ENCODE measurements at places on chromosomes 12 and 14.

GRCh38 chr14:96986256-96987085 is 189.3 kb downstream of the VRK1 start:
- DNase-seq = no peak

DNA sequence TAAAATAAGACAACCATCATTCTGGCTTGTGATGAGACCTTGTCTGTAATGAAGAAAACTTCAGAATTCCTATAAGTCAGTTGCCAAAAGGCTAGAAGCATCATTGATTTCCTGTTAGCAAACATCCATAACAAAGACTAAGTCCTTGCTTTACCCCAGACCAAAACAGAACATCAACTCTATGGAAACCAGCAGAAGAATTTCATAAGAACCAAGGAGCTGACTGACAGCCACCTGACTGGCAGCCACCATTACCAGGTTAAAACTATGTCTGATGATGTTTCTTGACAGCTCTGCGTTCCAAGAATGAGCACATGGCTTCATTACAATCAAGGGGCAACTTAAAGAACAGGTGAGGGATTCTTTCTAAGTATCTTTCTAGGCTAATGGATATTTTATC is 29.3 kb downstream of the HECTD4 start:
- no peak for DNase-seq

DNA sequence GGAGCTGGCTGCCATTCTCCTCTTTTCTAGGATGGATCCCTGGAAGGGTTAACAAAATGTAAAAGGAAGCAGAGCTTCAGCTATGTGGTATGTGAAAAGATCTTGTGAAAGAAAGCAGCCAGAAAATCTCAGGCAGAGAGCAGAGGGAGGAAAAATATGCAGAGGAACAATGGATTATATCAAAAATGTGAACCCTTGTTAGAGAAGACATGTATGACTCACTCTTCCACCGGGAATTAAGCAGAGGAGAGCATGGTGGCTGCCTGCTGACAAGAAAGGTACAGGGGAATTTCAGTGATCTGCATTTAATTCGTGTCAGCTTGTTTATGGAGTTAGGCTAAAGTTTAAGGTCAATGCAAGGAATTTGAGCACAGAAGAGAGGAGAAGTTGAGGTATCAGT is 46.3 kb downstream of the KCNA1 start:
- DNase-seq = no peak

DNA sequence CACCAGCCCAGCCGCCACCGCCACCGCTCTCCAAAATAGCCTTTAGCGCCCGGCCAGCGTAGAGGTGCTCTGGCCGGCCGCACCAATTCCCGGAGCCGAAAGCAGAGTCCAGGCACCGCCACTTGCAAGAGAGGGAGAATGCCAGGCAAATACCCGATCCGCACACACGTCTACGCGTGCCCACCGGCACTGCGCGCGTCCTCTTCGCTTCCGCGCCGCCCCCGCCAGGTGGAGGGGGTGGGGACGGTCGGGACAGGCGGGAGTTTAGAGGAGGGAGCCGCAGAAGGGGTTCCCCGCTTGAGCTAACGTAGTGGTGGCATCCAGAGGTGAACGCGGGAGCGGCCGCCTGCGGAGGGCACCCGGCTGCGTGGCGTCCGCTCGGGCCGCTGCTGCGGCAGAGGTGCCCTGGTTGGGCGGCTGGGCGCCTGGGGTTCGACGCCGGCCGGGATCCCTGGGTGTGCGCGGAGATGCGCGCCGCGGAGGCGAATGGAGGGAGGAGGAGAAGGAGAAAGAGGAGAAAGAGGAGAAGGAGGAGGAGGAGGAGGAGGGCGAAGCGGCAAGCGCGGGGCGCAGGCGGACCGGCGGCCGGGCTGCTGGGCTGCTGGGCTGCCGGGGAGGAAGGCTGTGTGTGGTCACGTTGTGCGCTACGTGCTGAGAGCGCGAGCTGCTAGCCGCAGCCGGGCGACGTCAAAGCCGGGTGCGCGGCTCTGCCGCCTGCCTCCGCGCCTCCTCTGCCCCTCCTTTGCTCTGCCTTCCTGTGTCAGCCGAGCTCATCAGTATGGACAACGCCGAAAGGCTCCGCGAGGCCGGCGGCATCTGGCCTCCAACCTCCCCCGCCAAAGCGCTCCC is at the start of gene MDGA2:
Gene MDGA2, minus strand, starts transcription at position 140 of the 849 bp plus-strand sequence.
- DNase-seq = peak; percentile 1

DNA sequence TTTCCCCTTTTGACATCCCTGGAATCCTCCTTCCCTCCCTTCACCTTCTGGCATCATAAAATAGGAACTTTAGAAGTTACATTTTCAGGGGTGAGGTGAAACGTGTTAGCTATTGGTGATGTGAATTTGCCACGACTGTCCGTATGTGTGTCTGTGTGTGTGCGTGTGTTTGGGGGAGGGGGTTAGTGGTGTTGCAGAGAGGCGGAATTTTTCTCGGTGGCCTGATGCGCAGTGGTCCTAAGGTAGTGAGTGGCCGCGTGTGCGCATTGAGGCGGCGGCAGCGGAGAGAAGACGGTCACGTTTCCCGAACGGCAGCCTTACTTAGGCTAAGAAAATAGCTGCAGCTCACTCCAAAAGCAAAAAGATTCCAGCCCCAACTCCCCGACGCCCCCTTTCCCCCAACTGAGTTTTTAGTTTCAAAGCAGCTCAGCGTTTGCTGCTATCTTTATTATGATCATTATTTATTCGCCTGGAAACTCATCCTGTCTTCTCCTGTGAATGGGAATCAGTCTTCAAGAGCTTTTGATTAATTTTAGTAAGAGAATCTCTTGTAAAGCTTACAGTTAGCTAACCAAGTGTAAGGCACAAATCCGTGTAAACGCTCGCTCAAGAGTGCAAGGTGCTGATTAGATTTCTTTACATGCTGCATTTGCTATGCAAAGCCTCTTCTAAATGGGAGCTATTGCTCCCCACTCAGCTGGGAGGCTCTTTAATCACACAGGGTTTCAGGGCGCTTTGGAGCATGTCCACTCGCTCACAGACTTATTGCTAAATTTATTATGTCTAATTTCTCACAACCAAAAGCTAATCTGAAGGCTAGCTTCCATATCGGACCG is 4.7 kb downstream of the FLRT2 start:
- no peak for DNase-seq

DNA sequence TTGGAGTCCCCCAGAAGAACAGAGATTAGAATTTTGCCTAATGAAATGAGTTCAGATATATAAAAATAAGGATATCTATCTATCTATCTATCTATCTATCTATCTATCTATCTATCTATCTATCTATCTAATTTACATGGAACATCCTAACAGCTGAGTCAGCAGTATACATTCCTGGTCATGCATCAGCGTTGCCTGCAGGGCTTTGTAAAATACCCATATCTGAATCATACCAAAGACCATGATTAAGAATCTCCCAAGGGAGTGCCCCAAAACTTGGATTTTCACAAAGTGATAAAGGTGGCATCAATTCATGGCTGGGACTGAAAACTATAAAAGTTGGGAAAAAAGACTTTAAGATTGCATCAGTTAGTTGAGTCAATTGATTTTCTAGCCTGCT is 32.7 kb upstream of the SYT10 start:
- DNase-seq = no peak

DNA sequence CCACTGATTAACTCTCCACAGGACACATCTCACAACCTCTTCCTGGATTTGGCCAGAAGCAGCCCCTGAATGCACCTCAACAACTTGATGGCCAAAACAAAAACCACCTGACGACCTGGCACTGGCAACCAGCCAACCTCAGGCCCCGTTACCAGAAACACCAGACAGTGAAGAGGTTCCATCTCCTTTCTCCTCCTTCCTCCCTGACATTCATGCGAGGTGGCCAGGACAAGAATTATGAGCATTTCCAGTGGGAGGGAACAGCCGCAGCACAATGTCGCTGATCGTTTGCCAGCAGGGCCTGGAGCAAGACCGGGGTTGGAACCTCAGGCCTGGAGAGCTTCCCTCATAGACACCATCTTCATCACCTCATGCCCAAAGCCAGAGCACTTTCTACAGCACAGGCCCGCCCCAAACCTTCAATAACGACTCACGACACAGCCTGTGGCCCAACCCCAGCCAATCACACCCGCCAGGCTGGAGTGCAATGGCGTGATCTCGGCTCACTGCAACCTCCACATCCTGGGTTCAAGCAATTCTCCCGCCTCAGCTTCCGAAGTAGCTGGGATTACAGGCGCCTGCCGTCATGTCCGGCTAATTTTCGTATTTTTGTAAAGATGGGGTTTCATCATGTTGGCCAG is 48.7 kb downstream of the CCDC88C start:
- no peak for DNase-seq

DNA sequence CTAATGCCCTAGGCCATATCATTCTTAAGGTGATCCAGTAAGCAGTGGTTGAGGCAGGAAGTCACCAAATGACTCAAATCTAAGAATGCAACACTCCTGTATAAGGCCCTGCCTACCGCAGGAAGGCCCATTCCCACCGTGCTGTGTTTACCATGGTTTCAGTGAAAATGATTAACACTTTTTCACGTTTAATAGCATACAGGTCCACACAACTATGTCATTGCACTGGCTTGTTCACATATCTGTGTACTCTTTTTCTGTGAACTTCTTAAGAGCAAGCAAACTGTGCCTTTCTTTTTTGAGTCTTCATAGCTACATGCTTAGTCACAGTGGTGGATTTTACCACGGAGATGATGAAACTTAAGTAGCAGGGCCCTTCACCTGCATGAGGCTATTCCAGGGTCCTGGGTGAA is 214.9 kb downstream of the CNTN1 start:
- DNase-seq = no peak

DNA sequence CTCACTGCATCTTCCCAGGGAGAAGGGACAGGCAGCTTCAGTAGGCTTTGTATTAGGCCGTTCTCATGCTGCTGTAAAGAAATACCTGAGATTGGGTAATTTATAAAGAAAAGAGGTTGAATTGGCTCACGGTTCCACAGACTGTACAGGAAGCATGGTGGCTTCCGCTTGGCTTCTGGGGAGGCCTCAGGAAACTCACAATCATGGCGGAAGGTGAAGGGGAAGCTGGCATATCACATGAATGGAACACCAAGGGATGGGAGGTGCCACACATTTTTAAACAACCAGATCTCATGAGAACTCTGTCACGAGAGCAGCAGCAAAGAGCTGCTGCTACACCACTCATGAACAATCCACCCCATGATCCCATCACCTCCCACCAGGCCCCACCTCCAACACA is 182.2 kb upstream of the SFSWAP start:
- no peak for DNase-seq

- DNase-seq = no peak
Measured at GRCh38 chr12:27974735-27975221, 2.2 kb upstream of the PTHLH start.

GRCh38 chr14:63524537-63525155 is 18.5 kb downstream of the PPP2R5E start:
- peak; percentile 38 for DNase-seq

DNA sequence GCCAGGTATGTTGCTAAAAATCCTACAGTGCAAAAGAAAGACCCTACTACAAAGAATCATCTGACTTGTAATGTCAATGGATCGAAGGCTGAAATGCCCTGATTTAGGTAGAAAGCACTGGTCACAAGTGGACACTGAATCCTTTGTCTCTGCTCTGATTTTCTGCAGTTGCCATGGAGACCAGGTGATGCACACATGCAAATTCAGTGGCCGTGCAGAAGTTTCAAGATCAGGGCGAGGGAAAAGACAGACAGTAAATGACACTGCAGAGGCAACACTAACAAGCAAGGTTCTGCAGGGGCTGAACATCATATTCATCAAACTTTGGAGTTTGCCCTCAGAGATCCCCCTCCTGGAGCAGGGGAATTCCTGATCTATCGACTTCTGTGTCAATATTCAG is 370.3 kb upstream of the TMEM132C start:
- DNase-seq = no peak

- no peak for DNase-seq
Measured at GRCh38 chr14:64125270-64125669, 168.9 kb downstream of the ESR2 start.

DNA sequence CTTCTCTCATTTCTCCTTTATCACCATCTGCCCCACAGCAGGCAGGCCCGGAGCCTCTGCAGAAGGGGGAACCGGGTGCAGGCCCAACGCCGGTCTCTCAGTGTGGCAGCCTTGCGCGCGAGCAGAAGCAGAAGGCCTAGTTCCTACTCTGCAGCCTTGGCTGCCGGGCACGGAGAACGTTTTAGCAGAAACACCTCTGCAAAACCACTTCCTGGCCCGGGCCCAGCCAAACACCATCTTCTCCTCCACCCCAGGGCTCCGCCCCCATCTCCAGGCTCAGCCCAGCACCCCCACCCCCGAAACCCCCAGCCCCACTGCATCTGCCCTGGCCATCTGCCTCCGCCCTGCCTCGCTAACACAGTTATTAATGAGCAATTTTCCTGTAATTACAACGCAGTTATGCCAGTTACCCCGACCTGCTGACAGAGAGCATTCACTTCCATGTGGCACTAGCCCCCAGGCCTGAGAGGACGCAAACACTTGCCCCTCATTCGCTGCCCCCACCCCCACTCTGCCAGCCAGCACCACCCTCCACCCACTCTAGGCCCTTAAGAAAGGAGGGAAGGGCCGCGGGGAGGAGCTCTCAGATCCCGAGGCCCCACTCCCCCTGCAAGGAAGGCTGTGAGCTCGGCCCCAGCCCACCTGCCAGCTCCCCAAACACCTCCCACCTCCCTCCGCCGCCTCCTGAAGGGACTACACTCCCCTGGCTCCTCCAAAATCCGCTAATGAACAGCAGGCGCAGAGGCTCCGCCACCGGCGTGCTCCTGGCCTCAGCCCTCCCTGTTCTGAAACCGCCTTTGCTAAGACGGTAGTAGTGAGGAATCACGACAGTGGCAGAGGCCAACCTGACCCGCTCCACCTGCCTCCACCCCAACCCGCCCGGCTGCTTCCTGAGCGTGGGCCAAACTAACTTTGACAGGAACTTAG is 44.7 kb upstream of the FBRSL1 start:
- DNase-seq = peak; percentile 82

DNA sequence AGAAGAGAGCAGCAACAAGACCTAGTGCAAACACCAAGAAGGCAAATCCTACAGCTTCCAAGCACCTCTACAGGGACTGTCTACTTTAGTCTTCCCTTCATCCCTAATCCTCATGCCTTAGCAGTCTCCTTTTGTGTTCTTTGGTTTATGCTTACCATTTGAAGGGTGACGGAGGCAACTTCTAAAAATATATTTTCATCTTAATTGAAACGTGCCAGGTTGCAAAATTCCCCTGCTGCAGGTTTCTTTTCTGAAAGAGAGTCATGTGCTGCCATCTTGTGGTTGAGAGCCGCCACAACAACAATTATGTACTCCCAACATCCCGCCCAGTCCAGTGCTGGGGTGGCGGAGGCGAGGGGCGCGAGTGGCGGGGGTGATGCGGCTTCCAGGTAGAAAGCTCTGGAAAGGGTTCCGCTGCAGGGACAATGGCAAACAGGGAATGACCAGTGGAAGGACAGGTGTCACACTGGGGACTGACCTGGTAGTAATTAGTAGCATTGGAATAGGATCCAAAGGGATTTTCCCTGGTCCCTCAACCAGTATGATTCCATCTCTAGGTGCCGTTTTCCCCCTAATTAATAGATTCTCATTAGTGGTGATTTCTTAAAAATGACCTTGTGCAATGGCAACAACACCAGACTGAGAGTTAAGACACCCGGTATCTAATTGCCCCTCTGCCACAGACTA is 80.3 kb upstream of the GNG2 start:
- peak; percentile 78 for DNase-seq
